ENCODE measurements at places on chromosomes 5 and 9.
A peak's percentile ranks its signal among the peaks of the same experiment; 100 is the strongest.

GRCh38 chr9:73579823-73580222, 428.2 kb downstream of the ANXA1 start:
- no peak for DNase-seq

DNA sequence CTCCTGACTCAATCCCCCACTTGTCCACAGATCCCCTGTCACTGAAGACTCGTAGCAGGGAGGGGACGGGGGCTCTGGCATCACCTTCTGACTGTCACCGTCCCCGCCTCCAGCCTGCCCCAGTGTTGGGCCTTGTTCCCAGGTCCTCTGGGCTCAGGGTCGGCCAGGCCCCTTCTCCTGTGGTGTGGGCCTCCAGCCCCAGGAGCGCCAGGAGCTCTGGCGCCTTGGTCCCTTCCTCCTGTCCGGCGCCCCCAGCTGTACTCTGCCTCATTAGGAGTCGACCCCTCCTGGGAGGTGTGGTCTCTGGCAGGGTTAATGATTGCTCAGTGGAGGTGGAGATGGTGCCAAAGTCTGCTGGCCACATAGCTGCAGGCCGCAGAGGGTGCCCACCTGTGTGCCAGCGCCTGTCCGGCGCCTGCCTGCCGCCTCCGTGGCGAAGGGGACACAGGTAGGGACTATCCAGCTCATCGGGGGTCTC, at the start of gene CDHR2:
Gene CDHR2, plus strand, starts transcription at position 376 of the 478 bp plus-strand sequence. CDS start 16,011 bp downstream, outside the sequence.
- DNase-seq = no peak

- DNase-seq = no peak
Observed at GRCh38 chr9:99255651-99256050, 33.6 kb downstream of the SEC61B start.

DNA sequence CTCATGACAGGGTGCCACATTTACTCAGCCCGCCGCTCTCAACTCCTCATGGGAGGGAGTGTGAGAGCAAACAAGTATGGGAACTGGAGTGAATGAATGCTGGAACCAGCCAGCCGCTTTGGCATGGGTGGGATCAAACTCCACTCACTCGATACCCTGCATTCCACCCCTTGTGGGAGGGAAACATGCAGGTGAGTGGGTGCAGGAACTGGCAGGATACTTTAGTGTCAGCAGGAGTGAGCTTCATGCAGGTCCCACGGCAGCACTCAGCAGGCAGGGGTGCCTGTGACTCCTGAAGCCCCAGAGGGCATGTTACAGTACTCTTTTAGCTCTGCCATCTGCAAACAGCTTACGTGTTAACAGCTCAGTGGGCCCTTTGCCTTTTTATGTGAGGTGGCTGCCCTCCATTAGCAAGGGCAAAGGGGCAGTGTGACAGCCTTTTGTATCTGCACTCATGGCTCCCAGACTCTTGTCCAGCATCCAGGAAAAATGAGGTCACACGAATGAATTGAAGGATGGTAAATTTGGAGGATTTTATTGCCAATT, 433.2 kb upstream of the NMUR2 start:
- no peak for DNase-seq

DNA sequence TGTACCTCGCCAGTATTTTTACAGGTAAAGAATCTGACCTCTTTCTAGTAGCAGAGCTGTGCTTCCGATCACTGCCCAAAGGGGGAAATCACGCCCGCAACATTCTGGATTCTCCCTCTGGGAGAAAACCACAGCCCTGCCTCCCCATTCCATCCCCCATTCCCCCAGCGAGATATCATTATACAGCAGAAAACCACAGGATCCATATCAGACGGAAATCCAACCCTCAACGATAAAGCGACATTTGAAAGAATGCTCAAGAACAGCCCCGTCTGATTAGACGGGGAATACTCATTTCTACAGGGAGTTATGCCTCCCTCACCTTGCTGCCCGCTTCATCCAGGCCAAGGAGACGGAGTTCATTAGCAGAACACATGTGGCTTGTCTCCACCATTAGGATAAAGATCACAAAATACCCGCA, 172.8 kb downstream of the COL23A1 start:
- no peak for DNase-seq

DNA sequence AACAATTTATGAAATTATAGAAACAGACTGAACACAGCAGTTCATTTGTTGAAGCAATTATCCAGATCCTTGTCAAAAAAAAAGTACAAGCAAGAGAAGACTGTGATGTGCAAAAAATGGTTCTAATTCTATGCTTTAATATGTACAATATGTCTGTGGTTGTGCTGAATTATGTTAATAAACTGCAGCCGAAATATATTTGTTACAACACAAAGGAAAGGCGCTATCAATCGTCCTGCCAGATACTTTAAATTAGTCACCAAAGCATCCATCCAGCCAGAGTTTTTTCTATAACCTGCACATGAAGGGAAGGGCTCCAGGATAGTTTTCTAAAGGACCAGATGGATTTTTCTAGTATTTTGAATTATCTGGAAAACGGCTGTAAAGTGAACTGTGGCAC, 259.5 kb downstream of the BNC2 start:
- DNase-seq = no peak

DNA sequence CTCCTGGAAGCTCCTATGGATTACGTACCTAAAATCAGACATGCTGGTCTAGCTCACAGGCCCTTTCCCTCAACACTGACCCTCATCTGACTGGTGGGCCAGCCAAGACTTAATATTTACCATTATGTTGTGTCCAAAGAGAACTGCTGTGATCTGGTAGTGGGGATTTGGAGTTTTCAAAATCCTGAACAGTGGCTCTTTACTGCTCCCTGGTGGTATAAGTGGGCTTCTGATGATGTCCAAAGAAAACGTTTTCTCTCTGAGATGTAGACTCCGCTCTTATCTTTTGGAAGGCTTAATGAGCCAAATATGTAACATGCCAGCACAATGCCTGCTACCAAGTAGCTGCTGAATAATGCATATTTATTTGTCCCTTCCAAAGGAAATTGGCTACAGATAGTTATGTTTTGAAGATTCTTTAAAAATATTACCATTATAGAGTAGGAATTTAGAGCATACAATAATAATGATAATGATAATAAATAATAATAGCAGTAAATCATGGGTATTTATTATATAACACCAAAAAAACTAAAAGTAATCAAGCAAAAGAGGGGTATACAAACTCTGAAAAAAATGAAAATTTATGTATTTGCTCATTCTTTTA, 406.6 kb upstream of the TNC start:
- DNase-seq = peak; percentile 81

DNA sequence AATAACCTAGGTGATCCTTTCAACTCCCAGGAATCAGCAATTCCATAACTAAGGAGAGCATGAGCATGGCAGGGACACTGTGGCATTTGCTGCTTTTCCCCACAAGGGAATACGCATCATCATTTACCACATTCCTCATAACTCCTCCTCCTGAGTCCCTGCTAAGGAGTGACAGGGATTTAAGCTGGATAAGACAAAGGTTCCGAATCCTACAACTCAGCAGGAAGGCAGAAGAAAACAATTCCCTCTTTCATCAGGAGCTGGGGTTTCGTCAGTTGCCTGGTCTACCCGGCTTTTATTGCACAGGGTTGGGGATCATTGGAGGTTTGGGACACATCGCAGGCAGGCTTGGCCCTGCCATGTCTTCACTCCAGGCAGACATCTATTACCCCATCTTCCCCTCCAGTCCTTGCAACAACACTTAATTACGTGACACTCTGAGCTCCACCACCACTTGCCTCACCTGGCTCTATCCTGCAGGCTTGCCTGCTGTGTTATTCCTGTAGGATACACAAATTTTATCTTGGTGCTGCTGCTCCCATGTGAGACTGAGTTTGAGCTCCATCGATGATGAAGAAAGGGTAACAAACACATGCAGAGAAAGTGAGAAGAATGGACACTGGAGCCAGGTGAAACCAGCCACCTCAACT, 563.0 kb upstream of the KLF4 start:
- no peak for DNase-seq

GRCh38 chr5:108148715-108149139, 233.2 kb downstream of the FBXL17 start:
- no peak for DNase-seq

DNA sequence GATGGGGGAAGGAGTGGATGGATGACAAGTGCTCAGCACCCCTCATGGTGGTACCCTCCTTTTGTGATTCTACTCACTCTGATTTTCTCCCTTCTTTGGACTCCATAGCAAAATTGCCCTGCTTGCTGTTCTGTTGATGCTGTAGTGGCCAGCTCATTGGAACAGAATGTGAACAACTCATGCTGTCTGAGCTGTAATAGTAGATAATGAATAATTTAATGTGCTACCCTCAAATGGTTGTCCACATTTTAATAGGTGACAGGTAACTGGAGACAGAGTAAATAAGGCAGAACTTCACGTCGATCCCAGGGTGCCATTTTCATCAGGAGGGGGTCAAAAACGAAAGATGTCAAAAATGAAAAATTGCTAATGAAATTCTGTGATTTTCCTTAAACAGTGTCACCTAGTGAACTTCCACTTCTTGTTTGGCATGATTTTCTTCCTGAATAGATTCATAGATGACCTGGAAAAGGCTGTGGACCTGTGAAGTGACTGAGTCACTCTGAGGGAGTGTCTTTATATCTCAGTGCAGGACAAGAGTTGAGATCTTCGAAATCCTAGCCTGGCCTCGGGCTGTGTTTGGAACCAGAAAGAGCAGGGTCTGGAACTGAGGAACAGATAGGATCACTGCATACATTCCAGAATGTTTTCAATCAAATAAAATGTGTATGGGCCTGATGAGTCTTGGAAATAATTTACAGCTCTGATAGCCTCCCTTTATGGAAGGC, 270.2 kb downstream of the PSAT1 start:
- DNase-seq = no peak

- no peak for DNase-seq
Observed at GRCh38 chr9:120770931-120771330, 22.3 kb downstream of the FBXW2 start.
